ENCODE measurements at places on chromosomes 5 and 9. TPM values are rescaled to one million over a fixed set of nuclear protein-coding genes. Genes with fewer than 3 reads are reported as not detected.

Gene IRX1
- total RNA-seq, result 5.1 TPM

Gene SPEF2
- total RNA-seq, result 1.3 TPM

- no peak for DNase-seq
Measured at GRCh38 chr5:169988947-169989346, 8.7 kb upstream of the INSYN2B start.

Gene EPB41L4B
- 23.7 TPM for total RNA-seq

DNA sequence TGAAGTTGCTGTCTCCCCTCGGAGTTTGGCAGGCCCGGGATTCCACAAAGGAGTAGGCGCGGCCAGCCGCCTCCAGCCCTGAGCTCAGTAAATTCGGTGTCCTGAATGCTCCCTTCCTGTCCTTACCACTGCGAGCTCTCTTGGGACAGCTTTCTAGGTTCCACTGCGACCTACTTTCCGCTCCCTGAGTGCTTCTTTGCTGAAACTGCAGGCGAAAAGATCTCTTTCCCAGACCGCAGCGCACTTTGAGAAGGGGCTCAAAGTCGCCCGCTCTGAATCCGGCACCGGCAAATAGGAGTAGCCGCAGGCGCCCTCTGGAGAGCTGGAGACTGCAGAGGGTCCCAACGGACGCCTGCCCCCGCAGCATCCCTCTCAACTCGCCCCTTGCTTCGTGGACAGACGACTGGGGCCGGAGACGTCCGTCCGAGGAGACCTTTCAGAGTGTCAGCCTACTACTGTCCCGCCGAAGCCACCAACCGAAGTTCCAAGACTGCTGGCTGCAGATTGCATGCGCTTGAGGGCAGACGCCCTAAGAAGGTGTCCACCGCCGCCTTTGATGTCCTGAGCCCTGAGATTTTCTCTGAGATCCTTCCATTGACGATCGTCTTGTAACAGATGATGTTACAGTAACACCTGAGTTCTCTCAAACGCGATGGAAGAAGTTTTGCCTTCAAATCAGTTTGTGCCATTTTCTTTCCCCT is 96.0 kb downstream of the ANXA2R start:
- DNase-seq, result peak; percentile 72

Gene GMCL2
- 0.13 TPM for total RNA-seq

Gene SLC6A18
- total RNA-seq, result not detected

- DNase-seq, result no peak
Measured at GRCh38 chr9:656926-657568, 184.4 kb upstream of the DMRT1 start.

DNA sequence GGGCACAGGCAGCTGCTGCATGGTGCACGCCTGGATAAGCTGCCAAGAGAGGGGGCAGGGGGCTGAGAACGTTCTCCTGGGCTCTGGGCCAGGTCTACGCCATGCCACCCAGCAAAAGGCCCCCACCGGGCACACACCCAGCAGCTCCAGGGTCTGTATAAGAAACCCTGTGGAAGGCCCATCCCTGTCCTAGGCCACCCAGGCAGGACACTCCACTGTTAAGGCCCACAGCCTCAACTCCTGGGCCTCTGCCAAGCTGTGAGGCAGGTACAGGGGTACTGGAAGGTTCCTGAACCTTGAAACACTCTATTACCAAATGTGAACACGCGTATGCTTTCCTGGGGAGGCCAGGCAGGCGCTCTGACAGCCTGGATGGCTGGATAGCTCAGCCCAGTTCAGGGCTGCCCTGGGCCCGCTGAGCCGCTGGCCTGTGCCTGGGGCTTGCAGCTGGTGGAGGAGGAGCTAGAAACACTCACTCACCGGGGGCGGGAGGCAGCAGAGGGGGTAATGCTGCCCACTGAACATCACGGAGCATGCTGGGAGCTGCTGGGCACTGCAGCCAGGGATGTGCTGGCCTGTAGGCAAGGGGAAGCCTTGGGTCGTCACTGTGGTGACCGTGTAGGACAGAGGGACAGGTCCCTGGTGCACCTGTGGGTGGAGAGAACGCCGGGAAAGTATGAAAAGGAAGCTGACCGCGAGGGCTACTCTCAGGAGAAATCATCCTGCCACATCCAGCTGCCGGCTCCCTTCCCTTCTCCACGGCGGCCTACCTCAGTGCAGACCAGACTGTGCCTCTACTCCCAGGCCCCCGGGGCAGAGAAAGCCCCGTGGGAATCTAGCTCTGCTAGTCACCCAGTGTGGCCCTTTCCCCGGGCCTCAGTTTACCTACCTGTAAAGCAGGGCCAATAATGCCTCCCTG is 6.0 kb downstream of the RNF44 start:
- no peak for DNase-seq

Gene IL4
- total RNA-seq, result not detected

- DNase-seq, result no peak
Measured at GRCh38 chr5:1111241-1111726, 579 bp downstream of the SLC12A7 start.

Gene ADAMTS16
- 14.6 TPM for total RNA-seq

DNA sequence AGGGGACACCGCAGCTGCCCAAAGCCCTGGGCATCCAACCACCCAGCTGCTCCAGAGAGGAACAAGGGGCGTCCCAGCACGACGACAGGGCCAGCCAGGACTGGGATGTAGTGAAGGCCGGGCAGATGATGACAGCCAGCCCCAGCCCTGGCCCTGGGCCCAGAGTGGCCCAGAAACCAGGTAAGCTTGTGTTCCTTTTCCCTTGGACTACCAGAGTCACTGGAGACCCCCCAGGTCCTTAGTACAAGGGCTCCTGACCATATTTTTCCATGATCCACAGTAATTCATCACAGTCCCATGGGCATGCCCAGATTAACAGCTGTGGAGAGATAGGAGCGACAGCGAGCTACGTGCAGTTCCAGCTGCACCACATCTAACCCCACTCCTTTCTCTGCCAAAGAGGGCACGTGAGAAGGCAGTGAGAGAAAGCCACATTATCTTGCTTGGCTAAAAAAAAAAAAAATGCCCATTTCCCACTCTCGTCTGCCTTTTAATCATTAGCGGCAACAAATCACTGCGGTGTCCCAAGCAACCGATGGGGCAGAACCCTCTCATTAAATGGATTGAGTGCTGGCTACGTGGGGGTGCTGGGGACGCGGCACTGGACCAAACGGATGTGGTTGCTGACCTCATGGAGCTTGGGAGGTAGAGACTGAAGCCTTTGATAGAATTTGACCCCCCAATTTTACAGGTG is 21.7 kb upstream of the SYNPO start:
- DNase-seq, result no peak

DNA sequence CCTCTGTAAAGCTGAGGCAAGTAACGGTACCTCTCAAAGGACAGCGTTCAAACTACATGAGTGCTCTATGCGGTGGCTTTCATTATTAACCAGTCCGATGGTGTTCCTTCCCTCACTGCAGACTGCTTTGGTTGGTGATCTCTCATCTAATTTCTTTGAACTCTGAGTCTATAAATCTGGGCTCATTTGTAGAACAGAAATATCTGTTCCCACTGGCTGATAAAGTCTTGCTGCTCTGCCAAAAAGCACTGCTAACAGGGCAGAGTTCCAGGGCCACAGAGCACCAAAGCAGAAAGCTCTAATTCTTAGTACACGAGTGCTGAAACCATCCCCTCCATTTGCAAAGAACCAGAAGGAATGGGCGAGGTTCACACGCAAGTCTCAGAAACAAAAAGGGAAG is 81.9 kb downstream of the MED27 start:
- no peak for DNase-seq

DNA sequence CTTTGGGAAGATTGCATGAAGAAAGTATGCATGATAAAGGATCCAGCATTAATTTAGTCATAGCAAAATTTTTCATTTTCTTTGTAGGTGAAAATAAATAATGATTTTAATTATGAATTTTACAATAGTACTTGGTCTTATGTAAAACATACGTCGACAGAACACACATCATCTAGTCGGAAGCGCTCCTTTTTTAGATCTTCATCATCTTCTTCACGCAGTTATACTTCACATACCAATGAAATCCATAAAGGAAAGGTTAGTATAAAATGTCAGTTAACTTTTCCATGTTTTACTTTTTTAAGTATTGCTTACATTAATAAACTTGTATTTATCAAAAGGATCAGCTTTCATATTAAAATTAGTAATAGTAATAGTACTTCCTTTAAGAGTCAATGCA is 35.8 kb downstream of the C7 start:
- DNase-seq, result no peak

- DNase-seq, result no peak
Measured at GRCh38 chr9:87683751-87684626, 41.9 kb upstream of the CTSL start.

Gene ANKS6
- 61.2 TPM for total RNA-seq

Gene SPINK1
- total RNA-seq, result 0.48 TPM

GRCh38 chr5:135705941-135706466 is 127.2 kb upstream of the CXCL14 start:
- no peak for DNase-seq

Gene F12
- total RNA-seq, result 6.5 TPM

Gene SLC6A3
- total RNA-seq, result 0.46 TPM

GRCh38 chr5:138289296-138289695 is 14.9 kb upstream of the GFRA3 start:
- DNase-seq, result no peak

Gene EIF4EBP3
- 8.9 TPM for total RNA-seq

Gene CDH6
- total RNA-seq, result 1.4 TPM

GRCh38 chr9:82091610-82092009 is 103.0 kb downstream of the SPATA31D1 start:
- DNase-seq, result no peak

Gene JMY
- total RNA-seq, result 13.9 TPM

GRCh38 chr5:40653221-40654022 is 26.3 kb upstream of the PTGER4 start:
- no peak for DNase-seq

Gene PLPP1
- 47.2 TPM for total RNA-seq

DNA sequence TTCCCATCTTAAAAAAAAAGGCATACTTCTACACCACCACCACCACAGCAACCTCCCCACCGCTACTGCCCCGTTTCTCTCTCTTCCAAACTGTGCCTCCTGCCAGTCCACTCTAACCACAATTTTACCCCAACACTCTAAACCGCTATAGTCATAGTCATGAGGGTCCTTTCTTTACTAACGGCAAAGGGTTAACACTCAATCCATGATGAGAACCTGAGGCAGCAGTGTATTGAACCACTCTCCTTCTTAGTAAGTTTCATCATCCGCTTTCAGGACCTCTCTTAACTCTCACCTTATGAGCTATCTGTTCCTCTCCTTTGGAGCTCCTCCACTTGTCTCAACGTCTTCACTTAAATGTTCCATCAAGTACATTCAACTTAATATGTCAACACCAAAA is 34.0 kb downstream of the IDNK start:
- no peak for DNase-seq

DNA sequence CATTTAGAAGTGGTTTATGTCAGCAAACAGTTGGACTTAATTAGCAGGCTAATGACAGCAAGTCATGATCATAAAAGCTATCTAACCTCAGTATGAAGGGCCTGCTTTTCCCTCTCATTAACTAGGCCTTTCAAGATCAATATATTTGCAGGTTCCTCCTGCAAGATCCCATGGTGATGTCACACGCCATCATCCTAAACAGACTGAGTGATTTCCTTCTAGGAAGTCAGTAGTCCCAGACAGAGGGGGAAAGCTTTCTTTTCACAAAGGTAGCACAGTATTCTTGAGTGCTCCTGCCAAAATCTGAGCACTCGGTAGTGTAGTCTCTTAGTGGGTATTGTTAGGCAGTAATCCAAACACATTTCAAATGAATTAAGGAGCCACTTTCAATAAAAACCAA is 52.5 kb downstream of the UIMC1 start:
- DNase-seq, result no peak

Gene ROPN1L
- 0.73 TPM for total RNA-seq

GRCh38 chr9:69585571-69585970 is 86.6 kb downstream of the APBA1 start:
- no peak for DNase-seq

- no peak for DNase-seq
Measured at GRCh38 chr9:120583958-120584369, 4.0 kb upstream of the CDK5RAP2 start.

GRCh38 chr5:39164016-39164415 is 55.3 kb downstream of the FYB1 start:
- no peak for DNase-seq

Gene SHISAL2B
- total RNA-seq, result 8.6 TPM

Gene JADE2
- total RNA-seq, result 59.4 TPM

DNA sequence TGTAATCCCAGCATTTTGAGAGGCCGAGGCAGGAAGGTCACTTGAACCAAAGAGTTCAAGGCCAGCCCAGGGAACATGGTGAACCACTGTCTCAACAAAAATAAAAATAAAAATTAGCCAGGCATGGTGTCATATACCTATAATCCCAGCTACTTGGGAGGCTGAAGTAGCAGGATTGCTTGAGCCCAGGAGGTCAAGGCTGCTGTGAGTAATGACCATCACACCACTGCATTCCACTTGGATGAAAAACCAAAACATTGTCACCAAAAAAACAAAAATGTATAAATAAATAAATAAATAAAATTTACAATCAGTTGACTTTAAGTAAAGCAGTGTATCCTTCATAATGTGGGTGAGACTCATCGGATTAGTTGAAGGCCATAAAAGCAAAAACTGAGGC is 541.4 kb downstream of the CSNK1G3 start:
- DNase-seq, result no peak

Gene SPATA6L
- 0.55 TPM for total RNA-seq

DNA sequence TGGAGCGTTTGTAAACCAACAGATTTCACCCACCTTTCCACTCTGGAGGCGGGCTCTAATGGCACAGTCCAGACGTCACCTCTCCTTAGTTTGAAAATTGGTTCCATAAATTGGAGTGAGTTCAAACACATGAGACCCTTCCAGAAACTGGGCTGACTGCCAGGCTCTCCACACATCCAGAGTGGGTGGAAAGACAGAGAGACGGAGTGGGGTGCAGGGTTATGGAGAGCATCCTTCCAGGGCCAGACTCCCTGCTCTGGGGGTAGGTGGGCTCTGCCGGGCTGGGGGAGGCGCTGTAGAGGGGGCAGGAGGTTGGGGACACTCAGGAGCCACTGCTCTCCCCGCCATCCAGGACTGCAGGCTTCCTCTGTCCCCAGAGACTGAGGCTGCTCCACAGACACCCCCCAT is 104.7 kb upstream of the PHYKPL start:
- DNase-seq, result no peak

DNA sequence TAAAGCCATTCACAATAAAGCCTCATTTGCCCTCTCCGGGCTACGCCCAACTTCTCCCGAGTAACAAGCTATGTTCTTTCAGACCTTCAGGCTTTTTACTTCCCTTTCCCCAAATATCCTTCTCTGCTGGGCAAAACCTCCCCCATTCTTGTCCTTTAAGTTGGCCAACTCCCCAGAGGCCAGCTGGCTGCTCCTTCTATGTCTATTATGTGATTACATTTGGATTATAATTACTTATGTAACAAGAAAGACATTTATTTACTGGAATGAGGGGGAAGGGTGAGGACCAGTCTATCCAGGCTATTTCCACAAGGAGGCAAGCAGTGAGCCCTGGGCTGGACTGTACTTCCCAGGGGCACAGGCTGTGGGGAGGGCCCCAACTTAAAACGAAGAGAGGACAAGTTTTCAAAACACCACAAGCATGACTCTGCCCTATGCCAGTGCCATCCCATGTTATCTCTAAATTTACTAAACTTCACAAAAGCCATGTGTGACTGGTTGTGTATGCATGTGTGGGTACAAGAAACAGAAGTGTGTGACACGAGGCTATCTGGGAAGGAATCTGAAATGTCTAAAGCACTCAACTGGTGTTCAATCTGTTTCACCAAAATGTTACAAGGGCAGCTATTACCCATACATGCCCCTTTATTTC is 84.5 kb downstream of the GNAQ start:
- DNase-seq, result no peak
